Amniotic epithelial cell (primary cell): ENCODE measurements at places on chromosomes 13 and 19.

- no peak for DNase-seq
Measured at GRCh38 chr19:3167533-3168272, 10.9 kb upstream of the S1PR4 start.

DNA sequence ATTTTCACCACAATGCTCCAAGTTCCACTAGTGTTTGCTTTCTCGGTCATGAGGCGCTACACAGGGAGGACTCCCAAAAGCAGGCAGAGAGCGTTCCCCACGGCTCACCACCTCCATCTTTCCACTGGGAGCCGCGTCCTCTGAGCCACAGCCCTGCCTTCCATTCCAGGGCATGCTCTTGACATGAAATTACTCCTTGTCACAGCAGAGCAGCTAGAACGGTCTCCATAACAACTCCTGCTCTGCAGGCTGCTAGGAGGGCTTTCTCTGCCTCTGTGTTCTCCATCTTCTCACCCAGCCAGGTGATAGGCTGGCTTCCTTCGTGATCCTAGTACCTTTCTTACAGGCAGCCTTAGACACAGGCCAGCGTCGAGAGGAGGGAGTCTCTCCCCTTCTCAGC, 171.8 kb upstream of the UBL3 start:
- no peak for DNase-seq

- DNase-seq = no peak
Measured at GRCh38 chr13:43042410-43042921, 19.1 kb downstream of the DNAJC15 start.

DNA sequence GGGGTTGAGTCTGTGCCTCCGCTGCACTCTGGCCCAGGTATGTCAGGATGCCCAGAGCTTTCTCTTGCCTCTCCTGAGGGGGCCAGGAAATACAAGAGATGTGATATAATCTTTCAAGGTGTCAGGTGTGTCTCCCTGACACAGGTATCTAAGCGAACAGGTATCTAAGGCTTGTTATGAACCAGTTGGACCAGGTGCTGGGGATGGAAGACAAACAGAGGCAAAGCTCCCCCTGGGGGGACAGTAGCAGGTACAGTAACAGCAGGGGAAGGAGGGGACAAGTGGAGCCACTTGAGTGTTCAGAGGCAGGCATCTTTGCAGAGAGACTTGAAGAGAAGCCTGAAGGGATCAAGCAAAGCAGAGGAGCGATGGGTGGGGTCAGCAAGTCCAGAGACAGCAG, 2.6 kb downstream of the LENG1 start:
- no peak for DNase-seq

DNA sequence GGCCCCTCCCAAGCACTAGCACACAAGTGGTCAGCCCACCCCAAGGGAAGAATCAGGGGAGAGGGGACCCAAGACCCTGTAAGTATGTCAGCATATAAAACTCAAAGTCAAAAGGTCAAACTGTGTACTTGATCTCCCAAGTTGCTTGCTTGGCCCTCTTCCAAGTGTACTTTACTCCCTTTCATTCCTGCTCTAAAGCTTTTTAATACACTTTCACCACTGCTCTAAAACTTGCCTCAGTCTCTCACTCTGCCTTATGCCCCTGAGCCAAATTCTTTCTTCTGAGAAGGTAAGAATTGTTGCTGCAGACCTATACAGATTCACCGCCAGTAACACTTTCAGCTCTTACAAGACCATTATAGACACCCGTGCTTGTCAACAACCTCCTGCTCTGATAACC, 15.1 kb upstream of the RNASEH2B start:
- no peak for DNase-seq
